ENCODE measurements at places on chromosomes 6 and 20. TPM values are rescaled to one million over a fixed set of nuclear protein-coding genes. Genes with fewer than 3 reads are reported as not detected.

Gene MED23
- 30.0 TPM for total RNA-seq

Gene LRFN2
- total RNA-seq, result not detected

Gene GCM1
- 0.18 TPM for total RNA-seq

Gene CDH4
- total RNA-seq, result not detected

Gene CTAGE9
- not detected for total RNA-seq

Gene TBCC
- total RNA-seq, result 43.2 TPM

Gene IP6K3
- 0.44 TPM for total RNA-seq

Gene GHRH
- total RNA-seq, result not detected

Gene ELOVL2
- 65.4 TPM for total RNA-seq

Gene PRDM13
- not detected for total RNA-seq

GRCh38 chr6:42729731-42730130 lies 7.3 kb upstream of the PRPH2 start:
- no peaks in the 10 kb centered on the region for H3K27me3 ChIP-seq
- no peak overlapping the region for H3K4me3 ChIP-seq
- DNase-seq, result peak; percentile 28
- no peak overlapping the region for H3K27ac ChIP-seq
- peaks cover 20% of the 10 kb centered on the region for H3K4me1 ChIP-seq

DNA sequence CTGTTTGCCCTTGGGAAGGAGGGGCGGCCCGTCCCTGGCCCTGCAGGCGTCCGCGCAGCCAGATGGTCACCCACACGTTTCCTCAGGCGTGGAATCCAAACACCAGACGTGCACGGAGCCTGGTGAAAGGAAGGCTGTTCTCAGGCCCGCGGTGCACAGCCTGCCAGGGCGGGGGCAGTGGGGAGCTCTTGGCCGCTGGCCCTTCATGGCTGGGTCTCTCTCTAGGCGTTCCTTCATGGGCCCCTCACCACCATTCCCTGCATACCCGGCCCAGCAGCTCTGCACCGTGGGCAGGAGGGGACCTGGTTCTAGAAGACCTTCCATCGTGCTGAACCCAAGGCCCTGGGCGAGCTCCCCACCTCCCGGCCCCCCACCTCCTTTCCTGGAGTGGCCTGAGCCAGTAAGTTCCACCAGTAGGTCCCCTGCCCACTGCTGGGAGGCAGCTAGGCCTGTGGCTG lies 30.4 kb upstream of the SMOC2 start:
- peaks cover 86% of the 10 kb centered on the region for H3K27me3 ChIP-seq
- no peak overlapping the region for H3K4me3 ChIP-seq
- H3K4me1 ChIP-seq, result no peaks in the 10 kb centered on the region
- H3K36me3 ChIP-seq, result no peaks in the 10 kb centered on the region

GRCh38 chr6:155481215-155481614 lies 25.6 kb upstream of the NOX3 start:
- H3K4me3 ChIP-seq, result no peak overlapping the region
- H3K27ac ChIP-seq, result no peak overlapping the region
- DNase-seq, result no peak
- H3K4me1 ChIP-seq, result peaks cover 34% of the 10 kb centered on the region
- no peaks in the 10 kb centered on the region for H3K36me3 ChIP-seq

GRCh38 chr20:60215816-60216730 lies 257.9 kb downstream of the CDH26 start:
- no peaks in the 10 kb centered on the region for H3K27me3 ChIP-seq
- H3K4me1 ChIP-seq, result no peaks in the 10 kb centered on the region
- no peaks in the 10 kb centered on the region for H3K36me3 ChIP-seq
- H3K4me3 ChIP-seq, result no peak overlapping the region
- H3K27ac ChIP-seq, result no peak overlapping the region

GRCh38 chr6:5086294-5086890 lies 1.3 kb downstream of the PPP1R3G start:
- H3K4me3 ChIP-seq, result no peak overlapping the region
- H3K36me3 ChIP-seq, result no peaks in the 10 kb centered on the region
- H3K4me1 ChIP-seq, result peaks cover 67% of the 10 kb centered on the region
- DNase-seq, result no peak
- H3K27me3 ChIP-seq, result no peaks in the 10 kb centered on the region

DNA sequence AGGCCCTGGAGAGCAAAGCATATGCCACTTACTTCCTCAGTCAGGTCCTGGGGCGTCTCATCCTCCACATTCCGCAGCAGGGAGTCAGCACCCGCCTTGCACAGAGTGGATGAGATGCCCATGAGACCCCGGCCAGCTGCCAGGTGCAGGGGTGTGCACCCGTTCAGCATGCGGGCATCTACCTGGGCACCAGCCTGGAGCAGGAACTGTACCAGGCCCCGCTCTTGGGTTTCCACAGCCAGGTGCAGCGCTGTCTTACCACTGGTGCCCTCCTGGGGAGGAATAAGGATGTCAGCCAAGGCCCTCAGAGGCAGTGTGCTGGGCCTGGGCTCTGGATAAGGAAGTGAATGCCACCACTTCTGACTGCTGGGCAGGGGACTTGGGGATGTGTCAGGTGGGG lies 2.7 kb upstream of the SLC35B2 start:
- H3K27ac ChIP-seq, result no peak overlapping the region
- no peak overlapping the region for H3K4me3 ChIP-seq
- H3K4me1 ChIP-seq, result peaks cover 54% of the 10 kb centered on the region

DNA sequence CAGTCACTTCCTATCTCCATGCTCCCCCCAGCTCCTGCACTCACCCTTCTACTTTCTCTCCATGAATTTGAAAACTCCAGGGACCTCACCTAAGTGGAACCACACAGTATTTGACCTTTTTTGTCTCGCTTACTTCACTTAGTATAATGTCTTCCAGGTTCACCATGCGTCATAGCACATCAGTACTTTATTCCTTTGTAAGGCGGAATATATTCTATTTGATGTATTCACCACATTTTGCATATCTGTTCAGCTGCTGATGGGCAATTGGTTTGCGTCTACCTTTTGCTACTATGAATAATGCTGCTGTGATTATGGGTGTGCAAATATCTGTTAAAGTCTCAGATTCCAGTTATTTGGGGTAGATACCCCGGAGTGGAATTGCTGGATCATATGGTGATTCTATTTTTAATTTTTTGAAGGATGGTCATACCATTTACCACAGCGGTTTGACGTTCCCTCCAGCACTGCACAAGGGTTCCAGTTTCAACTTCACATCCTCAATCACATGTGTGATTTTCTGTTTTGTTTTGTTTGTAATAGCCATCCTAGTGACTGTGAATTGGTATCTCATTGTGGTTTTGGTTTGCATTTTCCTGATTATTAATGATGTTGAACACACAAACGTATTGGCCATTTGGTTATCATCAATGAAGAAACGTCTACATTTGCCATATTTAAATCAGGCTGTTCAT lies 20.3 kb upstream of the SYNDIG1 start:
- H3K27me3 ChIP-seq, result no peaks in the 10 kb centered on the region
- H3K36me3 ChIP-seq, result no peaks in the 10 kb centered on the region
- no peaks in the 10 kb centered on the region for H3K4me1 ChIP-seq
- H3K4me3 ChIP-seq, result no peak overlapping the region
- H3K27ac ChIP-seq, result no peak overlapping the region

DNA sequence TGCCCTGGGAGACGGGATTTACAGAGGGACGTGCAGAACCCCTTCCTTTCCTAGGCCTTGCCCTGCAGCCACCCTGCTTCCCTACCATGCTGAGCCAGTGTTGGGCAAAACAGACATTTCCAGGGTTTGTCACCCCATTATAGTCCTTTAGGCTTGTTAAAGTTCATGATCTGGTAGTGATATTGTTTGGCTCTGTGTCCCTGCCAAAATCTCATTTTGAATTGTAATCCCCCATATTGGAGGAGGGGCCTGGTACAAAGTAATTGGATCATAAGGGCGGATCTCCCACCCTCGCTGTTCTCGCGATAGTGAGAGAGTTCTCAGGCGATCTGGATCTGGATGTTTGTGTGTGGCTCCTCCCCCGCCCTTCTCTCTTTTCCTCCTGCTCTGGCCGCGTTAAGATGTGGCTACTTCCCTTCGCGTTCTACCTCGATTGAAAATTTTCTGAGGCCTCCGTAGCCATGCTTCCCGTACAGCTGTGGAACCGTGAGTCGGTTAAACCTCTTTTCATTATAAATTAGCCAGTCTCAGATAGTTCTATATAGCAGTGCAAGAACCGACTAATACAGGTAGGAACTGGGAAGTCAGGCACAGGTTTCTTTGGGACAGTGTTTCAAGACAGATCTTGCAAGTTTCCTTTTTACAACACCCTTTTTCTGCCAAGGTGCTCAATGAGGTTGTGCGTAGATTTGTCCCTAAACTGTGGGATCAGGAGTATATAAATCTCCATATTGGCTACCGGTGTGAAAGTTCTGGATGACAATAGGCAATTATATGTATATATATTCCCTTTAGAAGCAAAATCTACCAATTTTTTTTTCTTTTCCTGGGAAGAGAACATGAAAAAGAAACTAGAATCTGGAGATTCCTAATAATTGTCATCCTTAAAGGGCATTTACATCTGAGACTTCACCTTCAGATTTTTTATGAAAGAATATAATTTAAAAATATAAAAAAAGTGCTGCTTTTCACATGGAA lies 152.1 kb downstream of the SAMD5 start:
- DNase-seq, result peak; percentile 74
- no peaks in the 10 kb centered on the region for H3K4me1 ChIP-seq
- no peaks in the 10 kb centered on the region for H3K36me3 ChIP-seq
- H3K27me3 ChIP-seq, result no peaks in the 10 kb centered on the region
- peak overlapping the region; percentile 26 for H3K27ac ChIP-seq

DNA sequence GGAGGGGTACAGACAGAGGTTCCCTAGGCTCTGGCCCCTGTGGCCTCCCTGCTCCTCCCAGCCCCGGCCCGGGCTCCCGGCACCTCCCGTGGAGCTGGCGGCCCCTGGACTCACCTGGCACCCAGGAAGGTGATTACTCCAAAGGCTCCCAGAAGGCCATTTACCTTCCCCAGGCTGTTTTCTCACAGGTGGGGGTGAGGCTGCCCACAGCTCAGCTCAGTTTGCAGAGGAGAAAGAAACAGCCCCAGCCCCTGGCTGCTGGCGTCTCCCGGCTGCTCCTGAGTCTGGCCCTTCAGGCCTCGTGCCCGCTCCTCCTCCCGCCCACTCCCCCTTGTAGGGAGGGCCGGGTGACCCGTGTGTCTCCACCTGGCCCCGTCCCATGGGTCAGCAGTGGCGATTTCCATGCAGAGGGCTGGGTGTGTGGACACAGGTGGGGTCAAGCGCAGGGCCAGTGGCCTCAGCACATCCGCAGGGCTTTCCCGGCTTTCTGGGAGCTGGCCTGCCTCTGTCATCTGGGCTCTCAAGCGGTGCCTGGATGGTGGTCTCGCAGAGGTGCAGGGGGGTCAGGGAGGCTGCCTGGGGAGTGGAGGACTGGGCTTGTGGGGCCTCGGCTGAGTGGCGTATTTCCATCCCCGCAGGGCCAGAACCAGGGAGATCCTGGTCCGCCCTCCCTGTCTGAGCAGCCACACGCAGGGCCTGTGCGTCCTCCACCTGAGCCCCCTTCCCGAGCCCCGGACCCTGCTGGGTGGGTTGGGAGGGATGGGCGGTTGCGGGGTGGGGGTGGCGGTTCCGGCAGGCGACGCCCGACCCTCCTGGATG lies 20.2 kb upstream of the GATA5 start:
- H3K27me3 ChIP-seq, result peaks cover 70% of the 10 kb centered on the region
- no peak for DNase-seq
- H3K4me3 ChIP-seq, result no peak overlapping the region
- H3K36me3 ChIP-seq, result no peaks in the 10 kb centered on the region
- no peaks in the 10 kb centered on the region for H3K4me1 ChIP-seq

DNA sequence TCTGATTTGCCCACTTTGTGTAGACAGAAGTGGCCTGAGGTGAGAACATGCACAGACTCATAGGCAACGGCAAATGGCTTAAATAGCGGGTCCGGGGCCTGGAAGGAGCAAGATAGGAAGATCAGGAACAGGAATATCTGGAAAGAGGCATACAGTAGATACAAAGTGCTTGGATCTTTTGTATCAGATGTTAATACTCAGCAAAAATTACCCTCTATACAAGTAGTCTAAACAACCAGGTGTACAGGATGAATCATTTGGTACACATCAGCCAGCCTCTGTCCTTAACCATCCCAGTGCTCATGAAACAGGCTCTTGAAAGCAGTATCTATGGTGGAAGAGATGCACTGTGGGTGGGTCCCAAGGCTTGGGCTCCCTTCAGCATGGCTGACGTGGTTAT lies 28.9 kb upstream of the HLA-C start:
- peaks cover 7% of the 10 kb centered on the region for H3K27me3 ChIP-seq
- no peak for DNase-seq
- H3K4me3 ChIP-seq, result no peak overlapping the region

- H3K4me3 ChIP-seq, result peak overlapping the region; percentile 60
- H3K27ac ChIP-seq, result no peak overlapping the region
- no peaks in the 10 kb centered on the region for H3K27me3 ChIP-seq
- DNase-seq, result peak; percentile 56
Observed at GRCh38 chr6:133837801-133838349, 51.0 kb upstream of the TCF21 start.

DNA sequence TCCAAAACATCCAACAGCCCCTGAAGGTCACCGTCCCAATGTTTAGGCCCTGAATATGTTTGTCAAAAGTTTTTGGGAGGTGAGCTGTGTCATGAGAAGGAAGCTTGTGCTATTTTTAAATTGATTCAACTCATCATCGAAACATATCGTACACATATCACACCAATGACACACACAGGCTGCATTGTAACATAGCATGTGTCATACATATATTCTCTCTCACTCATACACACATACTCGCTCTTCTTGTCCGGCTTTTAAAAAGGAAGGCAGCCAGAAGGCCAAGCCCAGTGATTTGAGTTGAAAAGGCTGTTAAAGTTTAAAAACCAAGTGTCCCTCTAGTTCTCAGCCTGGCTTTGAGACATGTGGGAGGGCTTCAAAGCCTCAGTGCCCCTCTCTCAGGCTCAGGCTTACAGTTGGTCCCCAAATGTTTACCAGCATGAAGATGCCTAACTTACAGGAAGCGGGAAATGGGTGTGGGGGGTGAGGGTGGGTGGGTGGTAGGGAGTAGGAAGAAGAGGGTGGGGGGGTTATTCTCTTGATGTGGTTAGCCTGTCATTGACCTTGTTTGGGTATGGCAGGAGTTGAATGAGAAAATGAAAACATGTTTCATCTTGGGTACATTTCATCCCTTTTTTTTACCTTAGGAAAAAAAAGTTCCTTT lies 3.3 kb upstream of the PRDM1 start:
- no peak overlapping the region for H3K27ac ChIP-seq
- no peak for DNase-seq
- H3K4me1 ChIP-seq, result peaks cover 10% of the 10 kb centered on the region
- no peaks in the 10 kb centered on the region for H3K36me3 ChIP-seq

DNA sequence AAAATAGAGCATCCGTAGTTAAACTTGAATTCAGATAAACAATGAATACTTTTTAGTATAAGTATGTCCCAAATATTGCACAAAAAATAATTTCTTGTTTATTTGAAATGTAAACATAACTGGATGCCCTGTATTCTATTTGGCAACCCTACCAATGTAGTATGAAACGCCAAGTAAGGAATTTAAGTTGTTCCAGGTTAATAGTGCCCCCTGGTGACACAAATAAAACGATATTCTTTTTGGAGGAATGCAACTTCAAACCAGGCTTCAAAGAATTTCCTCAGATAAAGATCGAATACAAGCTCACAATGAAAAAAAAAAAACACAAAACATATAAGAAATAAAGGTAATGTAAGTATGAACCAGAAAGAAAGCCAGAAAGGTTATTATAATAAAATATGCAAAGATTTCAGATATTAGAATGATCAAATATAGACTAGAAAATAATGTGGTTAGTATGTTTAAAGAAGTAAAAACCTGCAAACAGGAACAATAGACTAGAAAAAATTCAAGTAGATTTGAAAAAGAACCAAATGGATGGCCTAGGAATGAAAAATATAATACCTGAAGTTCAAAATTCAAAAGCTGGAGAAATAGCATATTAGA lies 18.4 kb upstream of the AKAP7 start:
- no peaks in the 10 kb centered on the region for H3K27me3 ChIP-seq
- no peak overlapping the region for H3K4me3 ChIP-seq
- H3K36me3 ChIP-seq, result no peaks in the 10 kb centered on the region

Measured in HepG2 (cell line).